ENCODE measurements at places on chromosomes 6 and 20.

- DNase-seq: no peak
These were observed 254.9 kb downstream of the PLCB1 start for GRCh38 chr20:8386991-8387390.

DNA sequence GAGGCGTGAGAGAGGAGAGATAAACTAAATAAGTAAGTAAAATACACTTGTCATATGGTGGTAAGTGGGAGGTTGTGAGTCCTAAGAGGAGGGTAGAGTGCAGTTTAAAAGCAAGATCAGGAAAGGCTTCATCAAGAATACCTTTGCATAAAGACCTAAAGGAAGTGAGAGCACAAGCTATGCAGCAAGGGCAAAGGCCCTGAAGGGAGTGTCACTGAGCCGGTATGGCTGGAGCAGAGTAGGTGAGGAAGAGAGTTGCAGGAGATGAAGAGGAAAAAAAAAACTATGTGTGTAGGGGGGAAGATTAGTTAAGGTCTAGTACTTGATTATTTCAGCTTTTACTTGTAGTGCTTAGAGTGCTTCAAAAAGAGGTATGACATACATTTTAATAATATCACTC lies 11.0 kb downstream of the DNAAF9 start:
- no peak for DNase-seq

DNA sequence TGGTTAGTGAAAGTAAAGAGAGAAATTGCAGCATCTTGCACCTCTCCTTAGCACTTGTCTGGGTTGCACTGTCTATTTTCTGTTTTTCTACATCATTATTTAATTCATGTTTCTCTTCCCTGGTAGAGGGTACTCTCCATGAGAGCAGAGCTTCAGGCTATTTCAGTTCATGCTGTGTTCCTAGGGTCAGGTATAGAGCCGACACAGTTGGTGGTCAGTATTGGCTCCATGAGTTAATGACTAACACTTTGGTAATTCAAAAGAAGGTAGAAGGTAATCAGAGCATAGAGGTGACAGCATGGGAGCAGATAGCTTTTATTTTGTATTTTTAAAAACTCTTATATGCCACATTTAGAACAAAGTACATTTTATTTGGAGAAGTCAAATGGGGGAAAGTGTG lies 42.7 kb downstream of the RIMS1 start:
- DNase-seq: no peak

- no peak for DNase-seq
These were observed 40.7 kb downstream of the PLCB4 start for GRCh38 chr20:9109566-9109965.

- DNase-seq: no peak
These were observed 1265.4 kb upstream of the MAP3K7 start for GRCh38 chr6:91852252-91852651.

DNA sequence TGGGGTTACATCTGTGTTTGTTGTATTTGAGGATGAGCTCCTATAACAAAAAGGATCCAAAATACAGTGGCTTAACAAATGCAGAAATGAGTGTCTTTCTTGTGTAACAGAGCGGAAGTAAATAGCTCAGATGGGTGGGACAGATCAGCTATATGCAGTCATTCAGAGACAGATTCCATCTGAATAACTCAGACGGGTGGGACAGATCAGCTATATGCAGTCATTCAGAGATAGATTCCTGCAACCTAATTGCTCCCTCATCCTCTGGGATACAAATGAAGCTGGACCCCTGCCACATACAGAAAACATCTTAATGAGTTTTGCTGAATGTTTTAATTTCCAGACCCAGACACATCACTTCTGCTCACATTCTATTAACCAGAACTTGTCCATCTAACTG lies 332.3 kb downstream of the BCKDHB start:
- DNase-seq: no peak

DNA sequence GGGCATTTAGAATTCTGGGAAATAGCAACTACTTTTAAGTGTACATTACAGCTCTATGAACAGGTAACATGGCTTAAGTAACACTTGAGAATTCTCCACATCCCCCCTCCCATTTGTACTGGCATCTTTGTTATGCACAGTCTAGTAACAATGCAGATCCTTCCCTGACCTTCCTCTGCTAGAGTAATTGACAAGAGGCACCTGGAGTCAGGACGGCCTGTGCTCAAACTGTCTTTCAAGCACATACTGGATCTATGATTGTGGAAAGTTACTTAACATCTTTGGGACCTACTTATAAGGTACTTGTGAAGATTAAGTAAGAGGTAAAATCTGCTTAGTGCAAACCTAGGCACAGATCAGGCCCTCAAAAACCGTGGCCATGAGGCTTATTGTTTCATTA lies 21.9 kb upstream of the GSTA3 start:
- DNase-seq: no peak

DNA sequence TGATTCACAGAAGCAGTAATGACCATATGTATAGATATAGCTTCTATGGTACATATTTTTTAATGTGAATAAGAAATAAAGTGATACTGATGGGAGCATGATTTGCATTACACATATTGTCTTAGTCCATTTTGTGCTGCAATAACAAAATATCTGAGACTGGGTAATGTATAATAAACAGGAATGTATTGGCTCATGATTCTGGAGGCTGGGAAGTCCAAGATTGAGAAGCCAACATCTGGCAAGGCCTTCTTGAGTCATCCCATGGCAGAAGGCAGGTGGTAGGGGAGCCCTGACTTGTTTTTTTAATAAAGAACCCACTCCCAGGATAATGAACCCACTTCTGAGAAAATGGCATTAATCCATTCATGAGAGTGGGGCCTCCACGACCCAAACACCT lies 185.6 kb upstream of the RREB1 start:
- no peak for DNase-seq

DNA sequence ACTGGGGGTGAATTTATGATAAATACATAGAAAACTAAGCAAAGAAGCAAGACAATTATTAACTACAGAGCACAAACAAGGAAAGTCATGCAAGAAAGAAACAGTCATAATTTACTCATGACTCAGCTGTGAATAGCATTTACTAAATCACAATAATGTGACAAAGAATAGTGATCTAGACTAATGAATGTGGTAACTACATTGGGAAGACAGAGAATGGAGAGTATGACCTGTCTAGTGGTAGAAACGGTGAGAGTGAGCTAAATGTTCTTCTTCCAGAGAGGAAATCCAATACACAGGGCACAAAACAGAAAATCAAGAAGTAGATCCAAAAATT lies 153.5 kb upstream of the DST start:
- no peak for DNase-seq

GRCh38 chr6:25706314-25707014 lies 48.1 kb upstream of the SLC17A4 start:
- no peak for DNase-seq

DNA sequence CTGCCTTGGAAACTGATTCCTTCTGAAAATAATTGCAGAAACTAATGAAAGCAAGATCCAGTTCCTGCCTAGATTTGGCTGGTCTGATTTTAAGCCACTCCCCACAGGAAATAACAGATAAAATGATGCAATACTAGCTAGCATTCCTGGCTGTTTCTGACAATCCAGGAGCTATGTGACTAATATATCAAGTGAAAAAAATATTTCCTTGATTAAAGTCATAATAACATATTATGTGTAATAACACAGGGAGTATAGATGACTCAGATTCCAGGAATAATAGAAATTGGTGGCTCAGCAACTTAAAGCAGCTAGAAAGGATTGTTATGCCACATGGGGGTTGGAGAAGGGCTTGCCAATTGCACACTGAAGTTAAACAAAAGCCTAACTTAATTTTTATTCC lies 182.7 kb upstream of the SALL4 start:
- DNase-seq: no peak

- DNase-seq: no peak
These were observed 73.4 kb downstream of the MYB start for GRCh38 chr6:135254471-135254870.

- no peak for DNase-seq
These were observed 6.8 kb upstream of the POU3F2 start for GRCh38 chr6:98827295-98828159.

DNA sequence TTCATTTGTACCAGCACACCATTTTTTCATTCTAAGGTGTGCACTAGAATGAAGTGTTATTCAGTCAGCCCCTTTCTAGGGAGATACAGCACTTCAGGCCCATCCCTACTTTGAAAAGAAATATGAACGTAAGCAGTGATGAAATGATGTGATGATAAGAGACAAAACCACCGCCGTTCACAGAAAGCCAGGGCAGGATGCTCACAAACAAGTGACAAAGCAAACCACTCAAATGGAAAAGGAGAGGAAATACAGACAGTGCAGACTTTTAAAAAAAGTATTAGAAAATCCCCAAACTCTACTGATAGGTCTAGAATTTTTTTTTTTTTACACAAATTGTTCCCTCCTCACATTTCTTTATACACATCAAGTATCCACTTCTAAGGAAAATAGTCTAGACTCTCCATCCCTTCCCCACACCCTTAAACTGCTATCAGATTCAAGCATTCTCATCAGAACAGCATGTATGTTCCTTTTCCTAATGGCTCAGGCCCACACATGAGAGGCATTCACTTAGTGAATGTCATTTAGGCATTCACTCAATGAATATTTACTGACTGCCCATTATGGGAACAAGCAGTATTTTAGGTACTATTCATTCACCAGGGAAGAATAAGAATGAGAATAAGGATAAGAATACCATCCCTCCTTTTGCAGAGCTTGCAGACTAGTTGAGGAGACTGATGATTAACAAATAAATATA lies 243.5 kb downstream of the GMPR start:
- no peak for DNase-seq

- peak; percentile 67 for DNase-seq
These were observed 8.8 kb downstream of the DUSP15 start for GRCh38 chr20:31861385-31862156.

DNA sequence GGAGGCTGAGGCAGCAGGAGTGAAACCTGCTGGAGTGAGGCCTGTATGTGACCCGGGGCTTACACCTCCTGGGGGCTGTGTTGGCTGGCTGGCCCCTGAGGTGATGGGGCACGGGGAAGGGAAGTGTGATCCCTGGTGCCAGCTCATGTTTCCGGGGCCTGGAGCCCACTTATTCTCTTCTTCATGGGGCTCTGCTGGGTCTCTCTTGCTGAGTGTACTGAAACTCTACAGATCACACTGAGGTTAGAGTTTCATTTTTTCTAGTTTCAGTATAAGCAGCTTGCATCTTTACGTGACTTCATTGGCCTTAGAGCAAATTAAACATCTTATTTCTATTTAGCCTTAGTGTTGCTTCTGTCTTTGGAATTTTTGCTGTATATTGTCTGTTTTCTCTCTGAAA lies 96.2 kb downstream of the ANKS1A start:
- DNase-seq: no peak

GRCh38 chr6:30497714-30498113 lies 8.4 kb downstream of the HLA-E start:
- no peak for DNase-seq

DNA sequence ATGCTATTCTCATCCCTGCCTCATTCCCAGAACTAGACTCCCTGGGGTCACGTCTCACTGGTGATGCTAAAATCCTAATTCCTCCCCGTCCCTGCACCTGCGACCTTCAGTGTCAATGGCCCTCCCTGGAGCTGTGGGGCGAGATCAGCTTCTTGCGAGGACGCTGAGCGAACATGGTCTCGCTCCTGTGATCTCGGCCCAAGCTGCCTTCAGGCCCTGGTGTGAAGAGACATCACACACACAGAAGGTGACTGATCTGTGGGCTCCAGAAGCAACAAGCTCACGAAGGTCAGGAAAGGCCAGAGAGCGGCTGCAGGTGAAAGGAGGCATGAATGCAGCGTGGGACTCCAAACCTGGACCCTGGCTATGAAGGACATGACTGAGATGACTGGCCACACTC lies 139.5 kb upstream of the CST7 start:
- no peak for DNase-seq

DNA sequence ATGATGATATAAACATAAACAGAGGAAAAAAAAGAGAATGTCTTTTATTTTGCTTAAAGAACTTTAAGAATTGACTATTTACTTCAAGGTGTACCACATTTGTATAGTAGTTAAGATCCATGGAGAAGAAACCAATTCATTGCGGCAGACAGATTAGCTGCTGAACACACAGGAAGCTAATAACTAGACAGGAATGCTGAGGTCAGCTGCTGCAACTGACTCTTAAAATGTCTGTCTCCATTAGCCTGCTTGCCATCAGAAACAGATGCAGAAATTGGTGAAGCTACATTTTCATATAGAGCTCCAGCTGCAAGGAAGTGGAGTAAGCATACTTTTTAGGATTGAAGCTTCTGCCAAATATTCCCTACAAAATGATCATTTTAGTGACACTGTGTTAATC lies 939.5 kb downstream of the EPHA7 start:
- no peak for DNase-seq

- DNase-seq: no peak
These were observed 103.5 kb downstream of the JARID2 start for GRCh38 chr6:15349379-15349778.

DNA sequence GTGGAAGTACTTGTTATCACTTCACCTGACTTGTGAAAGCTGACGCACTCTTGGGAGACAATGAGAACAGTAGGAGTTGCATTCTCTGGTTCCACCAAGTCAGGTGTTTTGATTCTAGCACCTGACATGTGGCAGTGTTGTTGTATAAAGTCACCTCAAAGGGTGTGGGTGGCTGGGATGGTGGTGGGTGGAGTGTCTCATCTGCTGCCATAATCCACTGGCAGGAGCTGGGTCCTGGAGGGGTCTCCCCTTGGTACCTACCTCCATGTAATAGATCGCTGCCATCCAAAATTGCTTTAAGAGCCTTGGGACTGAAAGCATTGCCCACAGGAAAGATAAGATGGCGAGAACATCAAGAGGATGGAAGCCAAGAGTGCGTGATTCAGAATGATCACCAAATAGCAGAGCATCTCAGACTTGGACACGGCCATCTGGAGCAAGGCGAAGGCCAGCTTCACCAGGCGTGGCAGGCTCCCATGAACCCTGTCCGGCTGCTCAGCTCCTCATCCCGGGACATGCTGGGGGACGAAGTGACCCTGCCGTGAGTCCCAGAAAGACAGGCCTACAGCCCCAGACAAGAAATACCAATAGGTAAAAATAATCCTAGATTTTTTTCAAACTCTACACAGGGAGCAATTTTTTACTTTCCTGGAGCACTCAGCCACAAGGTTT lies 56.6 kb downstream of the NPEPL1 start:
- no peak for DNase-seq

GRCh38 chr6:447381-448165 lies 56.0 kb downstream of the IRF4 start:
- DNase-seq: no peak

DNA sequence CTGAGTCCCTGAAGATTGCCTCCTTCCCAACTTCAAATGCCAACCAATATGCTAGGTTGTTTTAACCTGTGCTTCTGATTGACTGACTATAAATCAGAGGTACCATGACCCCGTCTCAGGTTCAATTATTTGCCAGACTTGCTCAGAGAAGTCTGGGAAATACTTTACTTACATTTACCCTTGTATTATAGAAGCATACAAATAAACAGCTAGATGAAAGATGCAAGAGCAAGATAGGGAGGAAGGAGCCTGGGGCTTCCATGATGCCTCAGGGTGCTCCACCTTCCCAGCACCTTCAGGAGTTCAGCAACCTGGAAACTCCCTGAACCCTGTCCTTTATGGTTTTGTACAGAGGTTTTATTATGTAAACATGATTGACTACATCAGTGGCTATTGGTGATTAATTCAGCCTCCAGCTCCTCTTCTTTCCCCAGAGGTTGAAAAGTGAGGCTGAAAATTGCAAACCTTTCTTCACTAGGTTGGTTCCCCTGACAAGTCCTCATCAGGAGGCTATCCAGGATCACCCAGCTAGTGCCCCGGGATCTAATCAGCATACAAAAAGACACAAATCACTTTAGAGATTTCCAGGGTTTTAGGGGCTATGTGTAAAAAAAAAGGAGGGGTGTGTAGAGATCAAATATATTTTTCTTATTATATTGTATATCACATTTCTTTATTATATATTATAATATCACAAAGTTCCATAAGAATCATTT lies 547.7 kb downstream of the EPM2A start:
- no peak for DNase-seq
